ENCODE measurements at places on chromosomes 5 and 9. TPM values are rescaled to one million over a fixed set of nuclear protein-coding genes. Genes with fewer than 3 reads are reported as not detected.

The TTC16 gene
- 0.10 TPM for total RNA-seq

The OGN gene
- not detected for total RNA-seq

The SV2C gene
- not detected for total RNA-seq

The EIF4E1B gene
- not detected for total RNA-seq

The OTP gene
- total RNA-seq = not detected

The SLC36A2 gene
- total RNA-seq = not detected

The TAF1L gene
- under 0.01 TPM for total RNA-seq

The CDKN2B gene
- total RNA-seq = 27.5 TPM

The CERCAM gene
- 50.4 TPM for total RNA-seq

The TAF11L6 gene
- not detected for total RNA-seq

The HTR4 gene
- total RNA-seq = not detected

The SPINK13 gene
- 1.8 TPM for total RNA-seq

The ARL14EPL gene
- not detected for total RNA-seq

The PHF24 gene
- total RNA-seq = not detected

The MEIKIN gene
- total RNA-seq = not detected

The TMEM8B gene
- 0.69 TPM for total RNA-seq

The SEC24A gene
- 25.7 TPM for total RNA-seq

All from renal cortical epithelial cell (primary cell).